ENCODE measurements at places on chromosomes 11 and 22.
A peak's percentile ranks its signal among the peaks of the same experiment; 100 is the strongest.

DNA sequence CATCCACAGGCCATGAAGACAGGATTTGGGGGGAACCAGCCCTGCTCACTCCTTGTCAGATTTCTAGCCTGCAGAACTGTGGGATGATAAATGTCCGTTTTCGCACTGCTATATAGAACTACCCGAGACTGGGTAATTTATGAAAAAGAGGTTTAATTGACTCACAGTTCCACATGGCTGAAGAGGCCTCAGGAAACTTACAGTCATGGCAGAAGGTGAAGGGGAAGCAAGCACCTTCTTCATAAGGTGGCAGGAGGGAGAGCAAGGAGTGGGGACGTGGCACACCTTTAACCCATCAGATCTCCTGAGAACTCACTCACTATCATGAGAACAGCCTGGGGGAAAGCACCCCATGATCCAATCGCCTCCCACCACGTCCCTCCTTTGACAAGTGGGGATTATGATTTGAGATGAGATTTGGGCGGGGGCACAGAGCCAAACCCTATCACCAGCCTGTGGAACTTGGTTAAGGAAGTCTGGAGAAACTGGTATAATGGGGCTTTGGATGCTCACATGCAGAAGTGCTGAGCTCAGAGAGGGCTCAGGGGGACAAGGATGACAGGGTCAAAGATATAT, 50.7 kb downstream of the MYEOV start:
- no peak for DNase-seq

GRCh38 chr22:23938328-23939016, 22.5 kb downstream of the GSTT2B start:
- DNase-seq: no peak

DNA sequence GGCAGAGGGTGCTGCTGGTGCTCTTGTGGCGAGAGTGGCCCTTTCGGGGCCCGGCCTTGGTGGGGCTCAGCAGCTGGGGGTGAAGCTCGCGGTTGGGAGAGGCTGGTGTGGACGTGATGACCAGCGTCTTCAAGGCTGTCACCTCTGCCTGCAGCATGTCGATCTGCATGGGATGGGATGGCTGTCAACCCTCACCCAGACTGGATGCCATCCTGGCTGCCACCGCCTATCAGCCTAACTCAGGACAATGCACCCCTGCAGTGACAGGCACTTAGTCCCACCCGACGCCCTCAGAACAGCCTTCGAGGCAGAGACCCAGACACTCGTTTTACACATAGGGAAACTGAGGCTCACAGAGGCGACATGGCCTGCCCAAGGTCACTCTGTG, 10.8 kb downstream of the RAB3IL1 start:
- no peak for DNase-seq

- DNase-seq: no peak
These were observed 857.9 kb downstream of the TBC1D22A start for GRCh38 chr22:47620391-47620790.

GRCh38 chr22:24504540-24504939, 9.4 kb downstream of the UPB1 start:
- no peak for DNase-seq

DNA sequence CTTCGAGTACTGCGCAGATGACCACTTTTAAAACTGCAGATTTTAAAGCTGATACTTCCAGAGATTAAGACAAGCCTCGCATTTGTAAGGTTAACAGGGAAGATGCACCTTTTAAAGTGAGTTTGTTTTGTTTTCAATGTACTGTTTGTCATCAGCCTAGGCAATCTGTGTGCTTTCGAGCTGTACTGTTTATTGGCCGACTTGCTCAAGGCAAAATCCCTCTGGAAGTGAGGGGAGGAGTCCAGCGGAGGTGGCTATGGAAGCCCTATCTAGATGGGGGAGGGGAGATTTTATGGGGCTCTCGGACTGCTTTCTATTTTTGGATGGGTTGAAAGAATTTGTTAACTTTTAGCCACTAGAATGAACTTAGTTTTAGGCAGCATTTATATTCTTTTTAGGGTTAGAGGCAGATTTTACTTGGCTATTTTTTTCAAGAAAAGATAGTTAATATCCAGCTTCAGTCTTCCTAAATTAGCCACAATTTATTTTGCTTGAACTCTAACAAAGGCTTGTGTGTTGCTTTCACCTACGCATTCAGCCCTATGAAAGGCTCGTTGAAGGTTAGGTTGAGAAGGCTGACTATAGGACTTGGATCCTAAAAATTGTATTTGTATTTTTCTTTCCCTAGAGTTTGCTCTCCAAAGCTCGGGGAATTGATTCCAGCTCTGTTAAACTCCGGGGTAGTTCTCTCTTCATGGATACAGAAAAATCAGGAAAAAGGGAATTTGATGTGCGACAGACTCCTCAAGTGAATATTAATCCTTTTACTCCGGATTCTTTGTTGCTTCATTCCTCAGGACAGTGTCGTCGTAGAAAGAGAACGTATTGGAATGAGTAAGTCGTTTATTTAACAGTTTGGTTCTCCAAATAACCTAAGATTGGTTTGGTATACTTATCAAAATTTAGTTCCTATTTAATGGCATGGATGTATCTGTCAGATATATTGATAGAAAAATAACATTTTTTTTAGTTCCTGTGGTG, 2.1 kb downstream of the WEE1 start:
- no peak for DNase-seq

DNA sequence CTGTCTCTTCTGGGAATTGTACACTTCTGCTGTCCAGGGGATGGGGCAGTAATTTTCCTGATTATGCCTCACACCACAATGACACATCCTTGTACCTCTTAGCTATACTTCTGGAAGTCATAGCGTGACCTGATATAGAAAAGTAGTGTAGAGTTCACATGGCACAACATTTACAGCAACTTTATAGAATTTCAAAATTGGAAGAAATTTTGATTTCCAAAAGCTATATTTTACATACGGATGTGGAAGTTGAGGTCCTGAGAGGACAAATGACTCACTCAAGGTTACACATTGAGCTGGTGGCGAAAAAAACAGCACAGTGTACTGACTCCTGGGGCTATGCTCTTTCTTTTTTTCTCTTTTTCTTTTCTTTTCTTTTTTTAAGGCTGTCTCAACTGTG, 6.3 kb upstream of the CYP2R1 start:
- no peak for DNase-seq

DNA sequence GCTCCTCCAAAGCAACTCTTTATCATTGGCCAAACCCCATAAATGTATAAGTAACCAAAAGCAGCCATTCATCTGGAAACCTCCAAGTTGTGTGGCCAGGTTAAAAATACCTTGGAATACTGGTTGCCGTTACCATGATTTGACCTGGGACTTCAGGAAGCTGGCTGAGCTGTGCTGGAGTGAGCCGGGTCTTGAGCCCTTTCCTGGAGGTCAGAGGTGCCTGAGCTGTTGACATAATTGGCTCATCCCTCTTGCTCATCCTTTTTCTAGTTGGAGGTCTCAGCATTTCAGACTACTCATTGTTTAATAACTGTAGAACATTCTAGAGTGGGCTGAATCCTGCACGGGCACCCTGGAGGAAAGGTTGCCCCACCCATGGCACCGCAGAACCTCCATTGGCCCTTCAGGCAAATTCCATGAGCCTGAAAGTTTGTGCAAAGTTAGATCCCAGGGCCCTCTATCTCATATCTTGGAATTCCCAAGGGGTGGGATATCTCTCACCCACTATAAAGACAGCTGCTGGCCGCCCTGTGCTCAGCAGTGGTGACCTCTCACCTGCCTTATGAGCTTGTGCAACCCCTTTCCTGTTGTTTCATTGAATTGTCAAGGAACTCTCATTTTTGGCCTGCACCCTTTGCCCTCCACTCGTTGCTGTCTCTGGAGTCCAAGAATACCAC, 77.0 kb downstream of the C22orf31 start:
- no peak for DNase-seq

- no peak for DNase-seq
These were observed 43.0 kb downstream of the MMP20 start for GRCh38 chr11:102582140-102582539.

GRCh38 chr11:126601550-126602215, 246.2 kb downstream of the ST3GAL4 start:
- no peak for DNase-seq

- DNase-seq: peak; percentile 74
These were observed at the start of gene DGCR8 for GRCh38 chr22:20079745-20080444. Gene DGCR8 (plus strand): TSS chr22:20080241. CDS start chr22:20085964, 5,723 bp downstream.

- no peak for DNase-seq
These were observed 19.7 kb downstream of the ATG16L2 start for GRCh38 chr11:72833811-72834493.

DNA sequence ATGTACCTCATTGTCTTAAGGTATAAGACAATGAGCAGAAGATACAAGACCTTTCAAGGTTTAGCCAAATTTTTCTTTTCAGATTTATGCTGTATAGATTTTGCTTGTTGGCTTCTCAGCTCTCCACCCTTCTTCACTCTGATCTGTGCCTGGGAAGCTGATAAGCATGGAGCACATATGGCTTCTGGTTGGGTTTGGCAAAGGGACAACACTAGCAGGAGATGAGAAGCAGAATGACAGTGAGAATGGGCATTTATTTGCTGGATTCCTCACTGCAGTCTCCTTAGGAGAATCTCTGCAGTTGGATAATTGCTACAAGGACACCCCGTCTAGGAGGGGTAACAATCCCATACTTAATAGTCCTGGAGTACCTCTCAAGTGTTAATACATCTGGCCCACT, 474.8 kb upstream of the CCDC90B start:
- DNase-seq: no peak

GRCh38 chr11:134173296-134173695, 50.5 kb downstream of the NCAPD3 start:
- DNase-seq: no peak

GRCh38 chr11:73598719-73599379, 937 bp upstream of the FAM168A start:
- no peak for DNase-seq

- no peak for DNase-seq
These were observed 84.3 kb downstream of the STIM1 start for GRCh38 chr11:3939651-3940190.

DNA sequence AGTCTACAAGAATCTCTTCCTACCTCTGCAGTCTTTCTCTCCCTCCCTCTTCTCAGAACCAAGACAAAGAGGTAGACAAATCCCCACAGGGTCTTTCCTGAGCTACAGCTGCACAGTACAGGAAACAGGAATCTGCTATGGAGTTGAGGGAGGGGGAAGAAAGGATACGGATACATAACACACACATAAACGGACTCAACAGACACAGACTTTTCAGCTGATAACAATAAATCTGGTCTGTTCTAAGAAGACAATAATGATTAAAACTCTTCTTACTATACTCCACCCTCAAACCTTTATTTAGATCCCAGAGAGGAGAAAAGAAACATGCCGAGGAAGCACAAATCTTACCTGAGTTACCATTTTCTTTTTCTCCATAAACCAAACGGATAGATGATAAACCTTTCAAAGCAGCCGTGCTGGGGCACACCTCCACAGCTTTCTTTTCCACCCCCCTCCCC, 122.2 kb downstream of the APOL5 start:
- no peak for DNase-seq

GRCh38 chr22:26734339-26735018, 77.1 kb downstream of the MIAT start:
- no peak for DNase-seq

DNA sequence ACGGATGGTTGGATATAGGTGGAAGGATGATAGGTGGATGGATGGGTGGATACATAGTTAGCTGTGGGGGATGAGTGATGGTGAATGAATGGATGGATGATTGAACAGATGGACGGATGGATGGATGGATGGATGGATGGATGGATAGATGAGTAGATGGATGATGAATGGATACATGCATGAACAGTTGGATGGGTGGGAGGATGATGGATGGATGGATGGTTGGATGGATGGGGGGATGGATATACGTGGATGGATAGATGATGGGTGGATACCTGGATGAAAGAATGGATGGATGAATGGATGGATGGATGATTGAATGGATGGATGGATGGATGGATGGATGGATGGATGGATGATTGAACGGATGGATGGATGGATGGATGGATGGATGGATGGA, 68.4 kb upstream of the PRR5 start:
- no peak for DNase-seq

GRCh38 chr11:82675838-82676237, 57.8 kb downstream of the FAM181B start:
- DNase-seq: no peak

- no peak for DNase-seq
These were observed 283.5 kb downstream of the TTC28 start for GRCh38 chr22:28395920-28396753.

- DNase-seq: no peak
These were observed 85.3 kb downstream of the GAB2 start for GRCh38 chr11:78332174-78332866.

GRCh38 chr11:5689551-5689983, at the start of gene TRIM22:
Gene TRIM22 (plus strand): TSS chr11:5689790. CDS start chr11:5696233, 6,443 bp downstream.
- peak; percentile 30 for DNase-seq

GRCh38 chr11:36233204-36233603, 56.0 kb downstream of the COMMD9 start:
- DNase-seq: no peak

GRCh38 chr11:67648140-67648795, 2.3 kb downstream of the ACY3 start:
- no peak for DNase-seq

GRCh38 chr11:61908730-61909316, 8.5 kb downstream of the RAB3IL1 start:
- DNase-seq: no peak

DNA sequence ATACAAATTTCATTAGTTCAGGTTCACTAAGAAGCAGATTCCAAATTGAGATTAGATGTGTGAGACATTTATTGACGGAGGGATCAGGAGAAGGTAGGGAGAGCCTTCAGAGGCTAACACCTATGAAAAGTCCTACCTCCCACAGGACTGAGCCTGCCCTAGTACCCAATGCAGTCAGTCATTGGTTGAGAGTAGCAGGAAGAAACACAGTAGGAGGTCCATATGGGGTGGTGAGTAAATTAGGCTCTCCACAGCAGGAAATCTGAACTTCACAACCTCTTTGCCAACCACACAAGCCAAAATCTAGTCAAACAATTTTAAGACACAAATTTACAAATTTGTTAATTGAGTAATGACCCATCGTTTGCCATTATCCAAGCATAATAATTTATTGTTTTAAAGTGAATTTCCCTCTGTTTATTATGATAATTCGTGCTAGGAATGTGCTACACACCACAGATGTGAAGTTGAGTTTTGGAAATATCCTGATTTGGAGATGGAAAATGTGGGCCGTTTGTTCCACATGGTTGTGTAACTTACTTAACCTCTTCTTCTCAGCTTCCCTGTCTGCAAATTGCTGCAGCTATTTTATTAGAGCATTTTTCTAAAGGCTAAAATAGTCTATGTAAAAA, 542.1 kb downstream of the ETS1 start:
- DNase-seq: no peak

- DNase-seq: no peak
These were observed 9.7 kb upstream of the TXNRD2 start for GRCh38 chr22:19951346-19951745.

GRCh38 chr22:50244420-50245213, at the start of gene TUBGCP6:
Gene TUBGCP6 (minus strand): TSS chr22:50245023. CDS start chr22:50244459, 564 bp downstream.
- DNase-seq: peak; percentile 94

DNA sequence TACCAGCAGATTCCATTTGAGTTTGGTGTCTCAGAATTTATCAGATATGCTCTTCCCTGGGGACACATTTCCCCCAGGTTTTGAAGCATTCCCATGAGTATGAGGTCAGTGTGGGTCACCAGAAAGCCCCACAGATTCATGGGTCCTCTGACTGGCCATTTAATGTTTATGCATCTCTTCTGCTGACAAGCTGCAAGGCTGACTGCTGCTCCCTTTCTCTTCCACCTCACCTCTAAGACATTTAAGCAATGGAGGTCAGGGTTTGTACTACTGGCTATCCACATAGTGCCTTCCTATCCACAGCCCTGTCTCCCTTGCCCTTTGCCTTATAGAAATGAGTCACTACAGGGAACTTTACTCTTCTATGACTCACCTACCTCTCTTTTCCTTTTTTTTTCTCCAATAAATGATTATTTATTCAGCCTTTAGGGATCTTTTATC, 106.0 kb upstream of the TIMP3 start:
- DNase-seq: no peak
